Spleen (tissue), 13 donors: ENCODE measurements at places on chromosomes 4 and X. TPM values are rescaled to one million over a fixed set of nuclear protein-coding genes. Genes with fewer than 3 reads are reported as not detected.

DNA sequence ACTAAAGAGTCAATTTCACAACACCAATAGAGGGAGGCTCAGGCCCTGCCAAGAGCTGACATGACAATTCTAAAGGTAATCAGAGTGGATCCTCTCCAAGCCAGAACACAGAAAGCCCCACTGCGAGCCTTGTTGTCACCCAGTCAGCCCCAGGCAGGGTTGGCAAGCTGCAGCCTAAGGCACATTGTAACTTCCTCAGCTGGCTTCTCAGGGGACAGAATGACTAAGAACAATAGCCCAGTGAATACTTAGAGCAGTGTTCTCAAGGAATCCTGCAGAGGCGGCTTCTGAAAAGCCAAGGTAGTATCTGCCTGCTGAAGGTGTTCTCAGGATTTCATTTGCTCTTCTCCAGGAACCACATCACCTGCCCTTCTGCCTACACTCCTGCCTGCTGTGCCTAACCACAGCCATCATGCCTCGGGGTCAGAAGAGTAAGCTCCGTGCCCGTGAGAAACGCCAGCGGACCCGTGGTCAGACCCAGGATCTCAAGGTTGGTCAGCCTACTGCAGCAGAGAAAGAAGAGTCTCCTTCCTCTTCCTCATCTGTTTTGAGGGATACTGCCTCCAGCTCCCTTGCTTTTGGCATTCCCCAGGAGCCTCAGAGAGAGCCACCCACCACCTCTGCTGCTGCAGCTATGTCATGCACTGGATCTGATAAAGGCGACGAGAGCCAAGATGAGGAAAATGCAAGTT lies at the start of gene MAGEB4:
MAGEB4 (plus strand) TSS at position 277 of the 692 bp plus-strand sequence; CDS start at position 413, 136 bp downstream.
- no peak within 1 kb of the TSS for H3K4me3 ChIP-seq
- no peaks in the 10 kb centered on the region for H3K27me3 ChIP-seq
- H3K36me3 ChIP-seq = no peaks in the 10 kb centered on the region
- no peak for DNase-seq
- H3K27ac ChIP-seq = no peak within 1 kb of the TSS
- no peaks in the 10 kb centered on the region for H3K4me1 ChIP-seq

GRCh38 chr4:1329408-1330371 lies 17.3 kb upstream of the UVSSA start:
- peaks cover 97% of the 10 kb centered on the region for H3K36me3 ChIP-seq
- peak; percentile 72 for DNase-seq
- H3K4me3 ChIP-seq = no peak overlapping the region
- no peaks in the 10 kb centered on the region for H3K4me1 ChIP-seq
- H3K27ac ChIP-seq = no peak overlapping the region

GRCh38 chr4:177005674-177006230 lies 213.0 kb upstream of the VEGFC start:
- no peaks in the 10 kb centered on the region for H3K4me1 ChIP-seq
- H3K27ac ChIP-seq = no peak overlapping the region
- no peaks in the 10 kb centered on the region for H3K27me3 ChIP-seq
- no peak overlapping the region for H3K4me3 ChIP-seq

GRCh38 chrX:144006811-144007210 lies 122.9 kb downstream of the UBE2NL start:
- H3K27me3 ChIP-seq = no peaks in the 10 kb centered on the region

DNA sequence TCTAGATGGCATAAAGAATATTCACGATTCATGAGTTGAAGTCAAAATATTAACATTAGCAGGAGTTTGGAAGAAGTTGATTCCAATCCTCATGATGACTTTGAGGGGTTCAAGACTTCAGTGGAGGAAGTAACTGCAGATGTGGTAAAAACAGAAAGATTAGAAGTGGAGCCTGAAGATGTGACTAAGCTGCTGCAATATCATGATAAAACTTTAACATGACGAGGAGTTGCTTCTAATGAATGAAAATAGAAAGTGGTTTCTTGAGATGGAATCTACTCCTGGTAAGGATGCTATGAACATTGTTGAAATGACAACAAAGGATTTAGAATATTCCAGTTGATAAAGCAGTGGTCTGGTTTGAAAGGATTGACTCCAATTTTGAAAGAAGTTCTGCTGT lies 70.1 kb upstream of the TMLHE start:
- no peaks in the 10 kb centered on the region for H3K4me1 ChIP-seq
- DNase-seq = no peak
- no peak overlapping the region for H3K27ac ChIP-seq

GRCh38 chrX:154542723-154543424 lies 3.8 kb downstream of the G6PD start:
- no peaks in the 10 kb centered on the region for H3K36me3 ChIP-seq
- no peaks in the 10 kb centered on the region for H3K27me3 ChIP-seq
- H3K27ac ChIP-seq = peak overlapping the region; percentile 91
- H3K4me3 ChIP-seq = no peak overlapping the region

GRCh38 chrX:154131955-154132354 lies 12.1 kb upstream of the OPN1LW start:
- H3K4me1 ChIP-seq = no peaks in the 10 kb centered on the region
- H3K27me3 ChIP-seq = no peaks in the 10 kb centered on the region
- H3K27ac ChIP-seq = no peak overlapping the region
- H3K36me3 ChIP-seq = no peaks in the 10 kb centered on the region
- no peak for DNase-seq

RIBC1 gene
- polyA plus RNA-seq = 0.70 TPM

DNA sequence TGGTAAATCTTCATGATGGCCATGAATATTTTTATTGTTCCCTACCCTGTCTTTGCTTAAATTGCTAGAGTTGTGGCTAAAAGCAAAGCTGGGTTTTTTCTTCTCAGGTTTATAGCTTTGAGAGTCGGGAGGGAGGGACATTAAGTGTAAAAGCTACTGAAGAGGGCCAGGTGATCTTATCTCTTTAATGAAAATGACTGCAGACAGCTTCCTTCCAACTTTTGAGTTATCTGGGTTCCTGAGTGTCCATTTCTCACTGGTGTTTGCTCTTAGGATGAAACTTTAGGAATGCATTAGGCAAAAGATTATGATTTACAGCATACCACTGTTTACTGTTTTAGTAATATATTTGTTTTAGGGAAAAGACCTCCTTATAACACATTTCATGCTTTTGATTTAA lies 187.7 kb downstream of the SHROOM3 start:
- H3K27ac ChIP-seq = no peak overlapping the region
- no peak overlapping the region for H3K4me3 ChIP-seq
- H3K36me3 ChIP-seq = no peaks in the 10 kb centered on the region
- no peaks in the 10 kb centered on the region for H3K27me3 ChIP-seq
- no peaks in the 10 kb centered on the region for H3K4me1 ChIP-seq

ZNF827 gene
- polyA plus RNA-seq = 4.6 TPM

FAM47A gene
- not detected for polyA plus RNA-seq

NLGN3 gene
- 0.48 TPM for polyA plus RNA-seq

DNA sequence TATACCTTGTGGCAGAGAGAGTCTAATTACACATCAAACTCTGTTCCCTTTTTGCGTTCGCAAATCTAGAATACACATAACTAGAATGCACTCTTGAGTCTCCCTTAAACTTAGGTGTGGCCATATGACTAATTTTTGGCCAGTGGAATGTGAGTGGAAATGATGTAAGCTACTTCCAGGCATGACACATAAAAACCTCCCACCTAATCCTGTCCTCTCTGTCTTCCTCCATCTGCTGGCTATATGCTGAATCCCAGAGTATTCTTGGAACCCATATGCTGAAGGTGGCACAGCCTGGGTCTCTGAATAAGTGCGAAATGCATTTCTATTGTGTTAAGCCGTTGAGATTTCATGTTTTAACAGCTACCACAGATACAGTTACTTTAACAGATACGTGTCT lies 269.9 kb upstream of the NRK start:
- H3K27me3 ChIP-seq = no peaks in the 10 kb centered on the region
- no peaks in the 10 kb centered on the region for H3K36me3 ChIP-seq
- no peak overlapping the region for H3K4me3 ChIP-seq
- H3K4me1 ChIP-seq = no peaks in the 10 kb centered on the region
- no peak overlapping the region for H3K27ac ChIP-seq

GRCh38 chrX:24355095-24355494 lies 5.3 kb upstream of the SUPT20HL1 start:
- no peaks in the 10 kb centered on the region for H3K27me3 ChIP-seq

GRCh38 chr4:112144546-112145325 lies 518 bp upstream of the FAM241A start:
- H3K27me3 ChIP-seq = no peaks in the 10 kb centered on the region
- peak overlapping the region; percentile 89 for H3K27ac ChIP-seq
- H3K4me1 ChIP-seq = peaks cover 23% of the 10 kb centered on the region
- H3K36me3 ChIP-seq = no peaks in the 10 kb centered on the region
- peak; percentile 82 for DNase-seq

ABLIM2 gene
- polyA plus RNA-seq = 11.8 TPM

DNA sequence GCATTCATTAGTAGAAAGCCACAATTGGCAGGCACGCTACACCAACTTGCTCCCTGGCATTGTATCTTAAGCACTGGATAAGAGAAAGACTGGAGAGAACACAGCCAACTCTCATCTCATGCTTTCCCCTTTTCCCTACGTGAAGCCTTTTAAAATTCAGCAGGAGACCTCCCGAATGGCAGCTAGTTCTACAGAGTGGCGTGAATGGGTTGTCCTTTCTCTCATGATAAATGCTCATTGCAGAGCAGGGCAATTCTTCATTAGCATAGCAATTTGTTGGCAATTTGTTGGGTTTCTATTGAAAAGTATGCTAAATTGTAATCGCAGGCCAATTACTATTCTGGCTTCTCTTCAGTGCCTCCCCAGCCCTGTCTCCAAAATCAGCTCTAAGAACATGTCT lies 48.0 kb downstream of the SEPTIN11 start:
- H3K27ac ChIP-seq = no peak overlapping the region
- H3K36me3 ChIP-seq = peaks cover 10% of the 10 kb centered on the region
- no peak overlapping the region for H3K4me3 ChIP-seq
- H3K4me1 ChIP-seq = peaks cover 22% of the 10 kb centered on the region

NDUFA1 gene
- 125 TPM for polyA plus RNA-seq

GRCh38 chr4:121651597-121651996 lies 45.2 kb downstream of the ANXA5 start:
- H3K36me3 ChIP-seq = no peaks in the 10 kb centered on the region
- no peak overlapping the region for H3K27ac ChIP-seq
- no peaks in the 10 kb centered on the region for H3K4me1 ChIP-seq
- no peak for DNase-seq
- H3K27me3 ChIP-seq = no peaks in the 10 kb centered on the region
- H3K4me3 ChIP-seq = no peak overlapping the region

TGIF2LX gene
- not detected for polyA plus RNA-seq

DNA sequence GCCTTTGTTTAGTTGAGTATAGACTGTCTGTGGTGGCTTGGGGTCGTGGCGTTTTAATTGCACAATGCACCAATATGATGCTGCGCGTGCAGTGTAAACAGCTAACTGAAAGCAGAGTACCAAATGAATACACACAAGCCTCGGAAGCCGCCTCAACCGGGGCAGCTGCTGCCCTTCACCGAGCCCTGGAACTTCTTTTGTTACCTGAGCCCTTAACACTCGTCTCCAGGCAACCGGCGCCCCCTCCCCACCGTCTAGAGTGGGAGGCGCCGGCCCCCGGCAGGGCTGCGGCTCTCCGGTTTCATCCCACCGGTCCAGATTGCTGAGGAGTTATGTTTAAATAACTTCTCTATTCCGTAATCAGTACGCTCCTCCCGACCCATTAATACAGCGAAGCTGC lies 173.2 kb upstream of the TBL1X start:
- no peaks in the 10 kb centered on the region for H3K36me3 ChIP-seq
- H3K4me3 ChIP-seq = no peak overlapping the region
- no peak overlapping the region for H3K27ac ChIP-seq
- no peak for DNase-seq

- H3K4me3 ChIP-seq = no peak overlapping the region
- H3K4me1 ChIP-seq = no peaks in the 10 kb centered on the region
- H3K27ac ChIP-seq = no peak overlapping the region
- H3K27me3 ChIP-seq = no peaks in the 10 kb centered on the region
Measured at GRCh38 chr4:96352051-96352517, 512.2 kb downstream of the PDHA2 start.

DNA sequence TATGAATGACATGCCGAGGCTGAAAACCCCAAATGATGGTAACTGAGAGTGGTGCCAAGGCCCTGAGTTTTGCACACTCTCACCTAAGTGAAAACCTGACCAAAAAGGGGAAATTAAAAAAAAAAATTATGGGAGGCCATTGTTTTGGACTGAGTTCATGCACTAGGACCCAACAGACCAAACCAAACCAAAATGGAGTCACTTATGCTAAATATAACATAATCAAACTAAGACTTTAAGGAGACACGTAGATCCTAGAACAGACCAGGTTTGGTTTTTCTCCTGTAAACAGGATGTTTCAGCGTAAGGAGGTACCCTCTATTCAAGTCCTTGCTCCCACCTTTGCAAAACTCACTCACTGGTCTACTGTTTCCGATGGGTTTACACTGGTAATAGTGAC lies 453.0 kb downstream of the INPP4B start:
- H3K27me3 ChIP-seq = no peaks in the 10 kb centered on the region
- no peaks in the 10 kb centered on the region for H3K4me1 ChIP-seq
- H3K36me3 ChIP-seq = no peaks in the 10 kb centered on the region
- no peak overlapping the region for H3K4me3 ChIP-seq
- no peak overlapping the region for H3K27ac ChIP-seq
- DNase-seq = no peak

DNA sequence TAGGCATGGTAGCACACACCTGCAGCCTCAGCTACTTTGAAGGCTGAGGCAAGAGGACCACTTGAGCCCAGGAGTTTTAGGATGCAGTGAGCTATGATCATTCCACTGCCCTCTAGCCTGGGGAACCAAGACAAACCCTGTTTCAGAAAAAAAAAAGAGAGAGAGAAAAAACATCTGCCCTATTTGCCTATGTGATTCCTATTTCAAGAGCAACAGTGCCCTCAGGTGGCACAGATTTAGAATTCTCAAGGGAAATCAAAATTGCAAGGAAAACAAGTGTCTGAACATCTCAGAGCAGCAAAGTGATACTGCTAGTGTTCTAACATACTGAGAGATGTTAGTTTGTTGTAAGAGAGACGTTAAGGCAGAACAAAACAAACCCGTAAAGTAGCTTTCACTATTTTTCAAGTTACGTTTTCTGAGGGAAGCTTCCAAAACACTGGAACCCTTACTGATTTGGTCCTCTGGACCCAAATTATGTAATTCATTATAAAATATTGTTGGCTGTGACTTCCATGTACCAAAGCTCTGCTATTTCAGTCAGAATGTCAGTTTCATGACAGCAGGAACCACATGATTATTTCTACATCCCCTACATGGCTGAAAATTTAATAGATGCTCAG lies 7.9 kb downstream of the BDH2 start:
- no peak for DNase-seq
- H3K36me3 ChIP-seq = peaks cover 35% of the 10 kb centered on the region
- H3K27me3 ChIP-seq = no peaks in the 10 kb centered on the region
- H3K4me1 ChIP-seq = no peaks in the 10 kb centered on the region
- H3K27ac ChIP-seq = no peak overlapping the region

SPANXD gene
- not detected for polyA plus RNA-seq

- H3K4me3 ChIP-seq = no peak within 1 kb of the TSS
- no peak within 1 kb of the TSS for H3K27ac ChIP-seq
- no peaks in the 10 kb centered on the region for H3K36me3 ChIP-seq
- no peaks in the 10 kb centered on the region for H3K27me3 ChIP-seq
- H3K4me1 ChIP-seq = no peaks in the 10 kb centered on the region
Measured at GRCh38 chrX:149881081-149881711, at the start of gene MAGEA8. TSS of gene MAGEA8 (plus strand) at chrX:149881183. CDS start at chrX:149884273, 3,090 bp downstream.

DNA sequence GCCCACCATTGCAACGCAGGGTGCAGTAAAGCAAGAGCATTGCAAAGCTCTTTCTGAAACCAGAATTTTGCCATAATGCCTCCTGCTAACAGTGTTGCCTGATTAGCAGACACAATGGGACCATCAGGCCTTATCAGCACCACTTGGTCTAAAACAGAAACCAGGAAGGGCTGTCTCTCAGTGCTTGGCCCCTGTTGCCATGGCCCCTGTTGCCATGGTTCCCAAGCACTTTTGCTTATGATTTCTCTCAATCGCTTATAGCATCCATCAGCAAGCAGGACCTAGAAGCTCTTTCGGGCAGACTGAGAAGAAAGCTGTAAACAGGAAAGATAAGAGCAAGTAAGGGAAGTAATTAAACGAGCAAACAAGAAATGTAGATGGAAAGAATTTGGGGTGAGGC lies 36.8 kb downstream of the RTL5 start:
- no peak overlapping the region for H3K4me3 ChIP-seq
- H3K27me3 ChIP-seq = no peaks in the 10 kb centered on the region
- H3K4me1 ChIP-seq = no peaks in the 10 kb centered on the region
- DNase-seq = peak; percentile 84
- no peak overlapping the region for H3K27ac ChIP-seq
